ENCODE measurements at places on chromosomes 5 and 9.

DNA sequence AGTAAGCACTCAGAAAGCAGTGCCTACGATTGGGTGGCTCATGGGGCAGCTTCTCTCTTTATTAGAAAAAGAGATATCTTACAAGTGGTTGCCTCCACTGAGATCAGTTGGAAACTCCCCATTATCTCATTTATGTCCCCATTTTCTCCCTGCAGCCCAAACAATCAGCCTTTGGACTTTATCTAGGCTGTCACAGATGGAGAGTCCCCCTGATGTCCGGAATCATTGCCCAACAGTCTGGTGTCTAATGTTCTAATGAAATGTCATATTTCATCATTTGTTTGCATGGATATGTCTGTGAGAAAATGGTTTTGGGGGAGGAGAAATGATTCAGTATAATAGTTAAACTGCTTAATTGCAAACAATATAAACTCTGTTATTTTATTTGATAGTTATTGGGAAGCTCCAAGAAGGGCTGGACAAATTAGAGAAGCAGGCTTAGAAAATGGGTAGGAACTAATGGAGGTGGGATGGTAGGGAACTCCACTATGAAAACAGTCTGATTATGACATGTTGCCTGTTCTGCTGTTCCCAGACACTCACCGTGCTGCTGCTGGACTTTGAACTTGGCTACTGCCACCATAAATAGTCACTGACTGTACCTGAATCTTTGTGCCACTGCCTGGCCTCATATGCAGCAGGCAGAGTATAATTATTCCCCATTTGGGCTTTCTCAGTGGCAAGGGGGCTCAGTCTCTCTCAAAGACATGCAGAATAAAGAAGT lies 38.3 kb upstream of the SMAD5 start:
- DNase-seq = no peak

- no peak for DNase-seq
Measured at GRCh38 chr5:118531276-118531675, 457.1 kb downstream of the DTWD2 start.

DNA sequence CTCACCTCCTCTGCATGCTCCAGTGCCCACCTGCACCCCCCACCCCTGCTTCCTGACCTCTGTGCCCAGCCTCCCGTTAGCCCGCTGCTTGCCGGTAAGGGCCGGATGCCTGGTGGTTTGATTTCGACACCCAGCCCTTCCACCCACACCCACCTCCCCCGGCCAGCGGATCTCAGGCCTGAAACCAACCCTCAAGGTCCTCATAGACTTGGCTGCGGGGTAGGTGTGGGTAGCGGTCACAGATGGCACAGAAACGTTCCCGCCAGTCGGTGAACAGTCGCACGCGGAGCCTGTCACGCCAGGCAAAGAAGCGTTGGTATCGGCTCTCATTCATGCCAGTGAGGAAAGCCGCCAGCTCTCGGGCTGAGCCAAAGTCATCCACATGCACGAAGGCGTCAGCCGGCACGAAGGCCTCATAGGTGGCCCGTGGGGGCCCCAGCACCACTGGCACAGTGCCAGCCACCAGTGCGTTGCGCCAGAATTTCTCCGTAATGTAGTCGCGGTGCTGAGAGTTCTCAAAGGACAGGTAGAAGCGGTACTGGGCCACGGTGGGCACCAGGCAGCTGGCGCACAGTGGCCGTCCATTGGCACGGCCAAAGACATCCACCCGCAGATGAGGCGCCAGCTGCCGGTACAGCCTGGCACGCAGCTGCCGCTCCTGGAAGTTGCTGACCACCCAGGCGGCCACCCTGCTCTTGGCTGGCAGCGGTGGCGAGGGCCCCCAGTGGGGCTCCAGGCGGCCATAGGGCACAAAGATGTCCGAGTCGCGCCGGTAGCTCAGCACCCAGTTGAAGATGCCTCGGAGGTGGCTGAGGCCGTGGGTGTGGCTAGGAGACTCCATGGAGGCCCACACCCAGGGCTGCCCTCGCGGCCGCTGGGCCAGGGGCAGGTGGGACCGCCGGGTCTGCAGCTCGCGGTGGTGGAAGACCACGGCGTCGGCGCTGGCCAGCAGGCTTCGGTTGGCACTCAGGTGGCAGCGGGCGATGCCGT lies 1.1 kb downstream of the FUT7 start:
- no peak for DNase-seq

- DNase-seq = peak; percentile 39
Measured at GRCh38 chr5:41772785-41773442, 97.3 kb downstream of the OXCT1 start.

GRCh38 chr5:1005249-1005851 lies 3.3 kb upstream of the NKD2 start:
- no peak for DNase-seq

GRCh38 chr5:88770276-88771257 lies 112.4 kb downstream of the MEF2C start:
- peak; percentile 13 for DNase-seq

GRCh38 chr5:41656597-41656996 lies 146.2 kb upstream of the PLCXD3 start:
- DNase-seq = no peak

DNA sequence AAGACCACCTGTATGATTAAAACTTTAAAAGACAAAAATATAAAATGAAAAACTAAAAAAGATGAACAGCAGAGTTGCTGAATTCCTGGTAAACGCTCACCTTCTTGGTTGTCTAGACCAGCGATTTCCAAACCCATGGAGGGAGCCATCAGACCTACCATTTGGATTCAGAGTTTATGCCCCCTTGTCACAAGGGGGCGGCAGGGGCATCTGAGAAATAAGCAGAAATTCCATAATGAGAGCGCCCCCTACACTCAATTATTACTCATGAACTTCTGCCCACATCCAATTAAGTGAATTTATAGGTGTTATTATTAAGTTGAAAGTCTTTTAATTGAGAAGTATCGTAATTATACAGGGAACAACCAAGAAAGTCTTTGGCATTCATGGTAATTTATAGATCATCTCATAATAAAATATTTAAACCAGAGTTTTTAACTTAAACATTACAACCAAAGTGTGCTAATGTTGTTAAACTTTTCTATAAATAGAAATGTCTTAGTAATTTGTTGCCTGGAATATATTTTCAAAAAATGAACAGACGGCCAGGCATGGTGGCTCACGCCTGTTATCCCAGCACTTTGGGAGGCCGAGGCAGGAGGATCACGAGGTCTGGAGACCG lies 35.2 kb upstream of the SPATA31C2 start:
- DNase-seq = peak; percentile 81

DNA sequence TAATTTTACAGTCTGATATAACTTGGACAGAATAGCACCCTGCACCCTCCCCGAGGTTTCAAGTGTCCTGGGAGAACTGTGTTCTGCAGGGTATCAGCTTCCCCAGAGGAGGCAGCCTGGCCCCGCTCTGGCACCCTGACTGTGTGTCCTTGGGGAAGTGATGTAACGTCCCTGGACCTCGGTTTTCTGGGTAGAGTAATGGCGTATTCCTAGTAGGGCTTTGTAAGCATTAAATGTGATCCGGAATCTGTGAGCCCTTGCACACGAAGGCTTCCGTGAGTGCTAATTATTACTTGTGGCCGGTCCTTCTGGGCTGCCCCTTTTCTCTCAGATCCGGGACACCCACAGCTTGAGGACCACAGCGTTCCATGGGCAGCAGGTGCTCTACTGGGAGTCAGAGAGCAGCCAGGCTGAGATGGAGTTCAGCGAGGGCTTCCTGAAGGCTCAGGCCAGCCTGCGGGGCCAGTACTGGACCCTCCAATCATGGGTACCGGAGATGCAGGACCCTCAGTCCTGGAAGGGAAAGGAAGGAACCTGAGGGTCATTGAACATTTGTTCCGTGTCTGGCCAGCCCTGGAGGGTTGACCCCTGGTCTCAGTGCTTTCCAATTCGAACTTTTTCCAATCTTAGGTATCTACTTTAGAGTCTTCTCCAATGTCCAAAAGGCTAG lies 1.0 kb upstream of the CACFD1 start:
- DNase-seq = no peak

- DNase-seq = no peak
Measured at GRCh38 chr5:118545470-118545869, 442.9 kb downstream of the DTWD2 start.

- DNase-seq = no peak
Measured at GRCh38 chr9:21294904-21295538, 10.1 kb downstream of the IFNA5 start.

GRCh38 chr5:142671801-142672200 lies 14.1 kb downstream of the FGF1 start:
- DNase-seq = peak; percentile 53

- no peak for DNase-seq
Measured at GRCh38 chr9:116163293-116164055, 9.9 kb downstream of the PAPPA start.

DNA sequence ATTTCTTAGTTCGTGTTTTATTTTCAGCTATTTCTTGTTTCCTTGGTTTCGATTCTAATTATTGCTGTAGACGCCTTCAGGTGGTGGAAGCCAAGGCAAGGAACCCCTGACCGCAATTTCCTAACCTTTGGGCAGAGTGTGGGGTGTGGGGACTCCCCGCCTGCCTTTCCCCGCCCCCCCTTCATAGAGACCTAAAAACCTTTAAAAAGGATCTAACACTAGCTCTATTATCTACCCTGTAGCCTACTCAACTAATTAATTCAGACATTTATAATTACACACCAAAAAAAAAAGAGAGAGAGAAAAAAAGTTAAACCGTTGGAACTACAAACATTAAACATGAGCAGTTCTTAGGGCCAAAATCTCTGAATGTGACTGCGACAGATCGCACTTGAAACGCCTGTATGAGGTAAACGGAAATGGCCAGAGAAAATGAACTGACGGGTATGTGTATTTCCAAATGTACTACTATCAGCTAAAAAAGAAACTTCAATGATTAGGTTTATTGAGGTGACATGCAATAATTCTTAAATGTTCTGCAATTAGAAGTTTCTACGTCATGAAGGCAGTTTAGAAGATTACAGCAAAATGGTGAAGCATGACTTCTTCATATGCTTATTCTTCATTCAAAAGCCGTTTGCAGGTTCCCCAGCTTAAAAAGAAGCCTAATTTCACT lies 19.0 kb upstream of the FER start:
- no peak for DNase-seq

- no peak for DNase-seq
Measured at GRCh38 chr9:16312116-16312515, 558.4 kb downstream of the BNC2 start.

DNA sequence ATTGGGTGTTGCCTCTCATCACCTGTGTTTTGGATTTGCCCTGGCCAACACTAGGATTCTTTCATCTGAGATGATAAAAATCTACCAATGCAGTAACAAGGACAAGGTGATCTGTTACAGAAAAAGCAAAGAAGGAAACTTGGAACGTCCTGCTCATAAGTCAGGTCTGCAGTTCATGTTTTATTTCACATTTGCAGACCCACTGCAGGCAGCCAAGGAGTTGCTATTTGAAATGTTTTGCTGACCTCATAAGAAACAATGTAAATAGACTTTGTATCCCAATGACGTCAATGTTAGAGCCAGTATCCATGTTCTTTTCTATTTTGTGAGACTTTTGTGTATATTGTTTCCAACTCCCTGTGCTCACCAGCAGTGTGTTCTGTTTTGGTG lies 312.9 kb downstream of the DEPDC1B start:
- DNase-seq = no peak

- peak; percentile 13 for DNase-seq
Measured at GRCh38 chr9:90773617-90774016, 28.0 kb upstream of the SYK start.

- DNase-seq = peak; percentile 59
Measured at GRCh38 chr5:76579166-76579937, 43.9 kb downstream of the F2RL2 start.

GRCh38 chr9:133960568-133961129 lies 31.5 kb downstream of the VAV2 start:
- DNase-seq = no peak

GRCh38 chr9:19446361-19446861 lies 37.6 kb downstream of the ACER2 start:
- no peak for DNase-seq

Data from Daoy (cell line).